OCI-LY7 (cell line): ENCODE measurements at places on chromosomes 4 and X.

DNA sequence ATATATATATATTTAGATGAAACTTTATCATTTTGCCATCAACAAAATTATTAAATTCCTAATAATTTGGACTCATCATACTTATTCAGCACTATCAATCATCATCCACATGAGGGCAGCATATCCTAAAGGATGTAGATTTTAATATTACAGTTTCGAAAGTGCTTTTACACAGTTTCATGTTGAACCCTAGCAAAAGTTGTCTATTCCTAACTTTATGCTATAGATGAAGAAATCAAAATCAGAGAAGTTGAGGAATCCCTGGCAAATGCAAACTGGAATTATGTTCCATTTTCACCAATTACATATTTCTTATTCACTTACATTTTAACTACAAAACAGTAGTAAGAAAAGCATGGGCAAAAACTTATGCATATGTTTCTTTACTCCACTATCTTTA is 36.6 kb upstream of the UGT2A1 start:
- peak; percentile 36 for DNase-seq

GRCh38 chr4:3037957-3038461 is 36.3 kb downstream of the HTT-AS start:
- DNase-seq = no peak

DNA sequence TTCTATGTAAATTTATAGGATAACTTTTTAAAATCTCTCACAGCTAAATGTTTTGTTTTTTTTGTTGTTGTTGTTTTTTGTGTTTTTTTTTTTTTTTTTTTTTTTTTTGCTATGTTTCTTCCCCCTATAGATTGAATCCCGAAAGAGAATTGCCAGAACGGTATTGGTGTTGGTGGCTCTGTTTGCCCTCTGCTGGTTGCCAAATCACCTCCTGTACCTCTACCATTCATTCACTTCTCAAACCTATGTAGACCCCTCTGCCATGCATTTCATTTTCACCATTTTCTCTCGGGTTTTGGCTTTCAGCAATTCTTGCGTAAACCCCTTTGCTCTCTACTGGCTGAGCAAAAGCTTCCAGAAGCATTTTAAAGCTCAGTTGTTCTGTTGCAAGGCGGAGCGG is 4.1 kb downstream of the BRS3 start:
- peak; percentile 1 for DNase-seq

GRCh38 chr4:112885897-112886296 is 163.6 kb upstream of the ANK2 start:
- DNase-seq = no peak

DNA sequence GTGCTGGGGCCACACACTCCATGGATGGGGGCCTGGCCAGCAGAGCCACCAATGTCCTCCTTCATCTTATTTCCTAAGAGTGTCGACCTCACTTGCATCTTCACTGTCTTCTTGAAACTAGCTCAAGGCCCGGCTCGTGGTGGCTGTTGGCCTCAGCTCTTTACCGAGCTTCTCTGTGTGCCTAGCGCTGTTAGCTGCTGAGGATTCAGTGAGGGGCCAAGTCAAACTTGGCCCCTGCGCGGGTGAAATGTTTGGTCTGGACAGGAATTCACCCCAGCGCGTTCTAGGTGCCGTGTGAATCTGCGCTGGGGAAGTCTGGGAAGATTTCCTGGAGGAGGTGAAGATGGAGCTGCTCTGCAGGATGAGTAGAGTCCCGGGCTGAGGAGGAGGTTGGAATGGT is 8.5 kb downstream of the SORCS2 start:
- DNase-seq = no peak

GRCh38 chr4:84167564-84167963 is 331.5 kb downstream of the NKX6-1 start:
- DNase-seq = no peak

DNA sequence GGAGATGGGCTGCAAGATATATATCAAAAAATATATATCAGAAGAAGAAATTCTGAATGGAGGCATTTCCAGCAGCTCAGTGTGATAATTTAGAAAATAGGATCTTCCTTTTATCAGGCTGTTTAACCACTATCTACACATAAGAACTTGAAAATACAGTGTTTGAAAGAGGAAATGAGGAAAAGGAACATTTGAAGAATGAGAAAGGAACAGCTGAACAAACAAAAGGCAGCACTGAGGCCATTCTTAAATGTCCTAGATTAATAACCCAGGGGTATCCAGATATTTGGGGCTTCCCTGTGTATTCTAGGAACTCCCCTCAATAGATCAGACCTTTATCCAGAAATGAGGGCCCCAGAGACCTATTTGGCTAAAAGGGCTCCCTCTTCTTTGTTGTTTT is 4.1 kb downstream of the SLC39A8 start:
- no peak for DNase-seq

DNA sequence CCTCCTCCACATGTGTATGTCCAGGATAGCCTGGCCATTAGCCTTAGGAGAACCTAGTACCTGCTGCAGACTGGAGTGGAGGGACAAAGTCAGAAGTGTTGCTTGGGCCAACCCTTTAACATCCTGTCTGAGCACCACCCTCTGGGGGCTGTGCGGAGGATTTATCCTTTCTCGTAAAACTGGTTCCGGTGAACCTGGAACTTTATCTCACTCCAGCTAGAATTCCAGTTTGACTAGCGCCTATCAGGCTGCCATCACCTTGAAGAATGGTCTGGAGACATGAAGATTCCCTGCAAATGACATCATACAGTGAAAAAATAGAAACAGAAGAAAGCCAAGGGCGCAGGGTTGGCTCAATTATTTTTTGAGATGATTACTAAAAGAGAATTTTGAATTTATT is 4.0 kb downstream of the TCEAL8 start:
- DNase-seq = no peak

GRCh38 chr4:88063634-88064296 is 56.3 kb downstream of the PKD2 start:
- DNase-seq = no peak

- no peak for DNase-seq
Measured at GRCh38 chr4:38989487-38989886, 42.7 kb downstream of the TMEM156 start.

DNA sequence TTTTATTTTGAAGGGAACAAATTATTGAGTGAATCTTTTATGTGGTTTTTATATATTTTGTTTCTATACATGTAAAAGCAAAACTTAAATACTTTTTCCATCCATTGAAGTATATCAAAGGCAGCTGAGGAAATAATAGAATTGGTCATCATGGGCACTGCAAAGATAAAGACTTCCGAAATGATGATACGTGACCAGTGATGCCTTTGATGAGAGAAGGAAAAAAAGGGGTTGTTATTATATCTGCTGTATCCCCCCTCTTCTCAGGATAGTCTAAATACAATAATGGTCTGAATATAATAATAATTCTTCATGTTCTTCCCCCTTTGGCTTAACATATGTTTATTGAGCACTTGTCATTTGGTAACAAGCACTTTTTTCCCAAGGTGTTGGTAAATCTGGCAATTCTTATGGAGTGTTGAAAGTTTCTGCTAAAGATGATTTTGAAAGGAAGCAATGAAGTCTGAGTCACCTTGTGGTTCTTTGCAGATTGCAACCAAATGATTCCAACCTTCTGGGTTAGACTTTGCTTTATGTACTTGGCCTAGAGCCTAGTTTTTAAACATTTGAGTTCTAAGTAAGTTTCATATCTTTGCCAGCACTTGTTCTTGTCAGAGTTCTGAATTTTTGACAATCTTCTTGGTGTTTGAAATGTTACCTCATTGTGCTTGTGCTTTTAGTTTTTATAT is 60.8 kb downstream of the USP9X start:
- DNase-seq = no peak

DNA sequence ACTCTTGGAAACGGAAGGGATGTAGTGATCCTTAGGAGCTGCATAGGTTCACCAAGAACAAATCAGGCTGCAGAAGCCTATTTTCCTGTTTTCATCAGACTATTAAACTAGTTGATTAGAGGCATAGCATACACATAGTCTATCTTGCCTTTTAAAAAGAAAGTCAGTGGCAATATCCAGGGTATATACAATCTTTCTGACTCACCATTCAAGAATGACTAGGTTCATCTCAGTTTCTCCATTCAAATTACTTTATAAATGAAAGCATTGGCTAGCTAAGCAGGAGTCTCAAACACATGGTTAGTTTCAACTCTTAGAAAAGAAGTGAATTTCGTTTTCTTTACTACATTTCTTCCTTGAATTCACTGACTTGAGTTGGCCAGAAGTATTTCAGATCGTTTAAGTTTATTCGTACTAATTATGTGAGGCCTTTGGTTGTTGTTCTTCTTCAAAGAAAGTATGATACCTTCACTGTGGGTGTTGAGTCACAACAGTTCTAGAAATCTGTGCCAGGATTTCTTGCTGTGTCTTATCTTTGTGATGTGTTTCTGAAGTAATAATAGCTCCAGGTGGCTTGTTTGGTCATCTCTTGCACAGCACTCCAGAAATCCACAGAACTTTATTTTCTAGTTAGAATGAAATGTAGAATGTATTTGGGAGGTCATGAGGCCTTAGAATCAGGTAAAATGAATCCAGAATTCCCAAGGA is 88.2 kb downstream of the AWAT2 start:
- no peak for DNase-seq

- no peak for DNase-seq
Measured at GRCh38 chr4:187416216-187416615, 579.4 kb upstream of the ZFP42 start.

DNA sequence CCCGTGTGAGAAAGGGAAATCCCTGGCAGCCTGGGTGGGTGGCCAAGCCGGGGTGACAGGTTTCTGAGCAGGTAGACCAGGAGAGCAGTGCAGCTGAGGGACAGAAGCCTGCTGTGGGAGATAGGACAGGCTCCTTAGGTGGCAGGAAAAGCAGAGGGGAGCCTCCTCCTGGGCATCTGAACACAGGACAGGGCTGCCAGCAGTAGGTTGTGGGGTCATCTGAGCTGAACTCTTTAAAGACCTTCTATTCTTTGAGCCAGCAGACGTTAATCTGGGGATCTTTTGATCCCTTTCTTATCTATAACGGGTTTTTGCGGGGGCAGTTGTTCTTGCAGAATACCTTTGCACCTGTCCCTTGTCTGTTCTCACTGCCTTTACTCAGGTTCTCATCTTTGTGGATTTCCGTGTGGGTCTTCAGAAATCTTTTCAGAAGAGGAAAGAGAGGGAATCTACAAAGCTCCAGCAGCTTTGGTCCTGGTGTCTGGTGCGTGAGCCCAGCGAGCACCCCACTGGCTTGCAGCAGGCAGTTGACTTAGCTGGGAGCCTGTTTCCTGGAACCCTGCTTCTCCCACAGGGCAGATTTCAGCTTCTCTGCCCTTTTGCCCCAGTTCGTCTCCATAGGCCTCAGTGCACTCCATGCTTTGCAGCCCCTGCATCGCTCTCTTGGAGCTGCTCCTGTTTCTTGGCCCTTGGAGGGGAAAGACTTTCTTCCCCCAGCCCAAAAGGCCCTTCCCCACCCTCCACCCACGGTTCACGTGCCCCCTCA is 35.8 kb upstream of the TADA2B start:
- DNase-seq = no peak

DNA sequence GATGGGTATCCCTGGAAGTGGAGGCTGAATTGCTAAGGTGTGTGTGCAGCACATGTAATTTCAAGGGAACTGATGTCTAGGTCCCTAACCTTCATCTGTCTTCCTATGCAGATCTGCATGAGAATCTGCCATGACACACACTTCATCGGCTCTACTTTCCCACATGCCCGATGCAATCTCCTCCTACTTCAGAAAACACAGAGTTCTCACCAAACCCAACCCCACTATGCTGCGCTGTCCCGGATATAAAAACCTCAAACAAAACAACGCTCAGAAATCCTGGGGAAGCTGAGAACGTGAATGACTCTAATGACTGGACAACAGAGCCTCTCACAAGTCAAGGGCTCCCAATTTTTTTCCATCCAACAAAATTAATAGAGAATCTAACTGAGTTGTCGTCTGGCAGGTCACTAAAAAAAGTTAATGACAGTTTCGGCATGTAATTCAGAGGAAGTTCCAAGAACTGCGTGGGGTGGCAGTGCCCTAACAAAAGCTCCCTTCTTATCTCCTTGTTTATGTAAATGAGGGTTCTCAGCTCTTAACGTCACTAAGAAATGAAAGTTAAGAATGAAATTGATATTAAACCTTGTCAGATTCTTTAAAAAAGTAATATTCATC is 39.0 kb downstream of the STX18 start:
- DNase-seq = no peak

GRCh38 chr4:173135241-173135847 is 33.3 kb upstream of the GALNT7 start:
- DNase-seq = no peak

- DNase-seq = peak; percentile 64
Measured at GRCh38 chr4:38902695-38903094, 35.1 kb downstream of the FAM114A1 start.

DNA sequence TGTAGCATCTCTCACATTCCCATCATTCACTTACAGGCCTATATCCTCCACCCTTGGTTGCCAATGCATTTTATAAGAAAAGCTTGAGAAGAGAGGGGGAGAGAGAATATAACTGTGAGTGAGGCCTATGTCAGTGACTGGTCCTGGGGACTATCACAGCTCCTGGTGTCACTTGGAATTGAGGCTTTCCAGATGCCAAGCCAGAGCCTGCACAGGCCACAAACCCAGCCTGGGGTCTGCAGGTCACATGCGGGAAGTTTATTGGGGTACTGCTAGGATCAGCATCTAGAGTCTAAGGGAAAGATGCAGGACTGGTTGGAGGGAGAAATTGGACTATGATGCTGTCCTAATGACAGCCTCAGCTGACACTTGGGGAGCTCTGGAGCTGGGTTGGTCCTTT is 47.6 kb downstream of the RTL5 start:
- no peak for DNase-seq

GRCh38 chr4:109990261-109991257 is 77.9 kb downstream of the EGF start:
- DNase-seq = peak; percentile 95

DNA sequence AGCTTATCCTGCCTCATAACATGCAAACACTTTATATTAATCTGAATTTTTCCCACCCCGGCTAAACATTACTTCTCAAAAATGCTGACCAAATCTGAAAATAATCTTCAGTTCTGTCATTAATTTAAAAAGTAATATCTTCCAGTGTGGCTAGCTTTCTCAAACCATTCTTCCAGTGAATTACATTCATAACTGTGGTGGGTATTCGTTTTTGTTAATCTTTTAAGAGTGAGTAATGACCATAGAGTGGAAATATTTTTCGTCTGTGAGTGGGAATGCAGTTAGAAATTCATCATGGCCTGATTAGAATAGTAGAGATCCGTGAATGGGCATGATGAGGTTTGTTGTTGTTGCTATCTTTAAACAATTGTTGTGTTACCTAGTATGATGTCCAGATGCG is 138.6 kb upstream of the SFRP2 start:
- no peak for DNase-seq

- no peak for DNase-seq
Measured at GRCh38 chrX:37454537-37455285, 105.5 kb downstream of the PRRG1 start.

GRCh38 chr4:176814770-176815169 is 22.0 kb upstream of the VEGFC start:
- DNase-seq = no peak

GRCh38 chr4:148444296-148445070 is 2.3 kb upstream of the NR3C2 start:
- DNase-seq = peak; percentile 14
